Activated gamma-delta T cell treated with anti-CD3 and anti-CD28 coated beads, Interleukin-2, amount 50 U/mL, for 16 hours (primary cell): ENCODE measurements at places on chromosomes 16 and 17.

- DNase-seq: no peak
Measured at GRCh38 chr16:58299757-58300349, 5.0 kb upstream of the PRSS54 start.

GRCh38 chr16:9695152-9695551 is 487.1 kb downstream of the GRIN2A start:
- DNase-seq: no peak

- DNase-seq: no peak
Measured at GRCh38 chr16:4837733-4838501, 9.2 kb downstream of the GLYR1 start.

DNA sequence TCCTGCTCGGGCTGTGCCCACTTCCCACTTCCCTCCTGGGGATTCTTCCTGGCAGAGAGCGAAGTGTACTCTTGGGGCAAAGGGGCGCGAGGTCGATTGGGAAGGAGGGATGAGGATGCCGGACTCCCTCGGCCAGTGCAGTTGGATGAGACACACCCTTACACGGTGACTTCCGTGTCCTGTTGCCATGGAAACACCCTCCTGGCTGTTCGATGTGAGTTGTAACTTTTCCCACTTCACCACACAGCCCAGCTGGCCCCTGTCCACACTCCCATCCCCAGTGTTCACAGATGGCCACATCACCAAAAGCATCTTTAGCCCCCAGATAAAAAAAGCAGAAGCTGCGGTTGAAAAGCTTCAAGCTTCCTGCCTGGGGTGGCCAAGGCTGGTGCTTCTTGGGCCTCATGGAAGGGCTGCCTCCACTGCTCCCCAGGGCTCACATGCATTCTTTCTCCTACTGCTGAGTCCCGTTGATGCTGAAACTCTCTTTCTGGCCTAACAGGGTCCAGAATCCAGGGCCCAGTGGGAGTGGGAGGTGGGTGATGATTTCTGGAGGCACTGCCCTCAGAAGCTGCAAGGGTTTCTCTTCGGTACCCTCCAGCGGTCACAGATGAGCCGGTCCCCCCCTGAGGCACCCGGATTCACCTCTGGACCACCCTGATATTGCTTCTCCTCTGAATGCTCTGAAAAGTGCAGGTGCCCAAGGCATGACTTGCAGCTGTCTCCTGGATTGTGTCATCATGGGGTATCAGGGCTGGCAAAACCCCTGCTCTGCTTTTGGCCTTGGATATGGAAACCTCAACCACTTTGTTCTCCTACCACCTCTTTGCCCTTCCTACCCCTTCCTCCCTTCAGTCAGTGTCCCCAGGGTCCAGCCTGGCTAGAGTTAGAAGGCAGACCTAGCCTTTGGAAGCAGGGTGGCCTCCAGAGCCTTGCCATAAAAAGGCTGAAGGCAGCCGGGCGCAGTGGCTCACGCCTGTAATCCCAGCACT is 2.2 kb upstream of the TRAF4 start:
- no peak for DNase-seq

DNA sequence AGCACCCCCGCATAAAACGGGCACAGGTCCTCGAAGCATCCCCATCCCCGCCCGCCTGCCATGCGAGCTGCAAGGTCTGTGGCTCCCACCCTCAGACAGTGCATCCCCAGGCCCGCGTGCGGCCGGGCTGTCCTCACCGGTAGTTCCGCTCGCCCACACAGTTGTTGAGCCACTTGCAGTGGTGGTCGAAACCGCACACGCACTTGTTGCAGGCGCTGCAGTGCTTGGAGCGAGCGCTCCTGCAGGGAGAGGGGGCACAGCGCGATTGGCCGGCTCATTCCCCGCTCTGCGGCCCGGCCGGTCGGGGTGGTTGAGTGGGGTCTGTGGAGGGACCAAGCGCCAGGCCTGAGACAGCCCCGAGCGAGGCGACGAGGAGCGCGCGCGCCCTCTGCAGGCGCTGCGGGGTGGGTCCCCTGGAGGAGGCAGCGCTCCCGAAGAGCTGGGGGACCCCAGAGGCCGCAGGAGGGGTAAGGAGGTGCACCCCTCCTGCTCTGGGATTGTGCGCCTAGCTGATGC is 6.0 kb upstream of the TPPP3 start:
- DNase-seq: peak; percentile 18

DNA sequence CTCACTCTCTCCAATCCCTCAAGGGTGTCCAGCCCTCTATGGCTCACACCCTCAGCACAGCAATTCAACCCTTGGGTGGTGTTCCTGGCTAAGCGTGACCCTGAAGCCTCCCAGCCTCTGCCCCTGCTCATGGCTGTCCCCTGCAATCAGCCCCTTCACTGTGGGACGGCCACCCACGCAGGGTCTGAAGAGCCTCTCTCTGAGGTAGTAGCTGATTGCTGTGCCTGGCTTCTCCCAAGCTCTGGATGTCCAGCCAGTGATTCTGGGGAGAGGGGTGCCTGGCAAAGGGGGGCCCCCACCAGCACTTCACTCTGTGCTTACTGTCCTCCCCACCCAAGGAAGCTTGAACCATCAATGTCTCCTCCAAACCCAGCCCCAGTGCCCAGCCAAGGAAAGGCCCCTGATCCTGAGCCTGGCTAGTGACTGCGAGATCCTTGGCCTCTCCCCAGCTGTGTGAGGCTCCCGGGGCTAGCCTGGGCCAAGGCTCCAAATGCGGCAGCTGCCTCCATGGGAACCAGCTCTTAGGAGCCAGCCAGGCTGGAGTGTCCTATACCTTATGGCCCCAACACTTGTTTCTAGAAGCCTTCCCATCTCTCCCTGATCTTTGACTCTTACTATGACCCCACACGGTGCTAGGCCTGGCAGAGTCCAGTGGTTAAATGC is 9.9 kb downstream of the MTSS2 start:
- DNase-seq: no peak

GRCh38 chr16:58940609-58941008 is 206.5 kb upstream of the GOT2 start:
- no peak for DNase-seq

DNA sequence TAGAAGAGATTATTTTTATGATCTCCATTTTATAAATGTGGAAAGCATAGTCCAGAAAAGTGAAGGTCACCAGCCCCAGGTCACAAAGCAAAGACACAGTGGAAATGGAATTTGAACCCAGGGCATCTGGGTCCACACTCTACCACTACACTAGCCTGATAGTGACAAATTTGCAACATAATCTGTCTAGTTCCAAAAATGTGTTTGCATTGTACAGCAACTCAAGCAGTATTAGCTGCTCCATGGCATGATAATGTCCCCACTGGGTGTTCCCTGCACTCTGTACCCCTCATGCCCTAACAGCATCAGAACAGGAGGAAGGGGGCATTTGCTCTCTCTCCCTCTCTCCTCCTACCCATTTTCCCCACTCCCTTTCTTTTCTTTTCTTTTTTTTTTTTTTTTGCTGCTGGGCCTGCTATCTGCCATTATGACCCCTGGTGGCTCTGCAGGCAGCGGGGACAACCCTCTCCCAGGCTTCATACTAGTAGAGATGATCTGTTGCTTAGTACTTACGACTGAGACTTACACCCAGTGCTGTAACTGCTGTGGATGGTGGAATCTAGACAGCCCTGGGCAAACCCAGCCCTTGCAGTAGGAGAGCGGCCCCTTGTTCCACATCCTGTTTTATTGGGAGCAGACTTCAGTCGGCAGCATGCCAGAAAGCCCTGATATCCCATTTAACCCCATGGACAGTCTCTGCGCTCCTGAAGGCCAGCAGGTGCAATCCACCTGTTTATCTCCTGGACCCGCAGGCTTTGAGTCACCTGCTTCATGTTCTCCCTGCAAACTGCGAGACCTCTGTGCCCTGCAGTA is 306.3 kb downstream of the SOX9 start:
- no peak for DNase-seq

DNA sequence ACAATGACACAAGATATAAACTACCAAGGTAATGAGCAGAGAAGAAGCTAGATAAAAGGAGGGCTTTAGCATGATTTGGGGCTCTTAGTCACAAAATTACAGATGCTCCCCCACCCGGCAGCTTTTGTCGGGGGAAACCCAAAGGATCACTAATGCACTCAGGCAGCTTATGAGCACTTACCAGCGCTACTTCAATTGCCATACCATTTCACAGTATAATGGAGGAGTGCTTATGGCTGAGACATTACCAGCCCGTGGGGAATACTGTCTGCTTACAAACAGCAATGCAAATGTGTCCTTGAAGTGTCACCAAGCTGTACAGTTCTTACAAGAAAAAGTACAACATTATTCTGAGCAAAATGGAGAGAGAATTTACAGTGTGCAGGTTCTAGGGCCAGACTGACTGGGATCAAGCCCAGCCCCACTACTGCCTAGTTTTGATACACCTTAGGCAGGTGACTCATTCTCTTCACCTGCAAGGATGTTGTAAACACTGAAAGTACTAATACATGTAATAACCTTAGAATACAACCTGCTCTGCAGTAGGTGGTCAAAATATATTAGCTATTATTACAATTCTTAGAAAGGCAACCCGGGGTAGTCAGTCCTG is 16.3 kb downstream of the ANKFY1 start:
- no peak for DNase-seq

DNA sequence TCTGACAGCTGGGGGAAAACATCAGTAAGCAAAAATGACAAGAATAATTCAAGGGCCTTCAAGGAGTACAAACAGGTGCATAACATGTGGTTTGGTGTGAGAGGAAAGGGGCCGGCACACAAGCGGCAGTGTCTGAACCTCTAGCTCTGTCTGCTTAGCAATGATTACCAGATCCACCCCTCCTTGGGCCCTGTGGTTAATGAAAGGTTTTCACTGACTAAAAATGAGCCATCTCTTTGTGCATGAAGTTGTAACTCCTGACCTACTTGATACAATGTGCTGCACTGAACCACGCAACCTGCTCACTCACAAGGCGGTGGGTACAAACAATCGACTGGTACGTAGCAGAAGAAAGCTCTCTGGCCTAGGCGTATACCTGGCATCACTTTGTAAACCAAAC is 15.1 kb downstream of the FAM117A start:
- DNase-seq: peak; percentile 49

GRCh38 chr16:86396901-86397311 is 113.4 kb upstream of the FOXF1 start:
- DNase-seq: no peak

DNA sequence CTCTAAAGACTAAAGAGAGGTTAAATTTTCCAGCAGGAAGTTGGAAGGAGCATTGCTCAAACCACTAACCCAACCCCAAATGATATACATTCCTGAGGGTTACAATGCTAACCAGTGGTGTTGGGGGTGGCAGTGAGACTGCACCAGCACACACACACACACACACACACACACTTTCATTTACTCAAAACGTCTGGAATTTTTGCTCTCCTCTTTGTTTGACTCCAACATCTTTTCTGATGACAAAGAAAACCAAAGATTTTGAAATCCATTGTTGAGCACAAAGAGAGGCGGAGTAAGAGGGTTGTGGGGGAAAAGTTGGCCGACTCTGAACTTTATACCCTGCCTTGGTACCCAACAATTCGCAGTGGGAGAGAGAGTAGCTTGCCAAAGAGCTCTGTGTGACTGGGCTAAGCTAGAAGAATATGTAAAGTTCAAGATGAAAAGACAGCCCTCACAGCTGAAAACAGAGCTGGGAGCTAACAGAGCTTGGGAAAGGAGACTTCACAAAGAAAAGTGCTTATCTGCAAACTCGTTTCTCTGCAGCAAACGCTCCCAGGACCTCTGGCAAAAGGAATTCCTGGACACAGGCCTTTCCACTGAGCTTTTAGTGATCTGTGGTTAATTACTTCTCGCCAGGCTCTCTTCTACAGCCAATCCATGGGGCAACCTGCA is 426.0 kb upstream of the CDH11 start:
- DNase-seq: no peak

- no peak for DNase-seq
Measured at GRCh38 chr16:11768849-11769248, 26.2 kb upstream of the TXNDC11 start.

DNA sequence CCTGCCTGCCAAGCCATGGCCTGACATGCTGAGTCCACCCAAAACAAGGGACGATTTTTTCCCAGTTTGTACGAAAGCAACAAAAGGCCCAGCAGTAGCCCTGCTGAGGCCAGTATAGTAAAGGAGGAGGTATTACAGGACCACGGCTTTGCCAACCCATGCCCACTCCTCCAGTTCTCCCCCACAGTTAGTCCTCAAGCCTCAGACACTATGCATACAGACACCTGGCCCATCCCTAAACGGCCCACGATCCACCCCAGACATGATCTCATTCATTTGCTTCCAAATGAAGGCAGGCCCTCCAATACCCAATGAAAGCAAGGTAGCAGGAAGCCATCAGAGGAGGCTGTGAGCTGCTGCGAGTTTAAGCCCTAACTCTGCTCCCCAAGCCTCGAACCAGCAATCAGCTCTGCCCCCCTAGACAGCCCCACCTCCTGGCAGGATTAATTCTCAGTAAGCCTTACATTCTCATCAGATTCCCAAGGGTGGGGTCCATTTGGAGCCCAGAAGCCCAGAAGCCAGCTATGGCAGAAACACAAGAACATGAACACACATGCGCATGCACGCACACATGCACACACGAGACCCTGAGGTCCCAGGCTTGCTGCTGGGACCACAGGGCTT is 4.9 kb downstream of the HDAC5 start:
- no peak for DNase-seq

DNA sequence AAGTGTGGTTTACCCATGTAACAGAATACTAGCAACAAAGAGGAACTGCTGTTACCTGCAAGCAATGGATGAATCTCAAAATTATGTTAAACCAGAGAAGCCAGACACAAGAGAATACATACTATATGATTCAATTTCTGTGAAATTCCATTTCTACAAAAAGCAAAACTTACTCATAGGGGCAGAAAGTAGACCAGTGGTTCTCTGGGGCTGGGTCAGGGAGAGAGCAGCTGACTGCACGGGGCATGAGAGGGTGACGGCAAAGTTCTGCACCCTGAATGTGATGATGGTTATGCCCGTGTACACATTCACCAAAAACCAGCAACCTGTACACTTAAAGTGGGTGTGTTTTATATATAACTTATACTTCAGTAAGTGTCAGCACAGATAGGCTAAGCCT is 3.1 kb downstream of the ZNF843 start:
- no peak for DNase-seq

DNA sequence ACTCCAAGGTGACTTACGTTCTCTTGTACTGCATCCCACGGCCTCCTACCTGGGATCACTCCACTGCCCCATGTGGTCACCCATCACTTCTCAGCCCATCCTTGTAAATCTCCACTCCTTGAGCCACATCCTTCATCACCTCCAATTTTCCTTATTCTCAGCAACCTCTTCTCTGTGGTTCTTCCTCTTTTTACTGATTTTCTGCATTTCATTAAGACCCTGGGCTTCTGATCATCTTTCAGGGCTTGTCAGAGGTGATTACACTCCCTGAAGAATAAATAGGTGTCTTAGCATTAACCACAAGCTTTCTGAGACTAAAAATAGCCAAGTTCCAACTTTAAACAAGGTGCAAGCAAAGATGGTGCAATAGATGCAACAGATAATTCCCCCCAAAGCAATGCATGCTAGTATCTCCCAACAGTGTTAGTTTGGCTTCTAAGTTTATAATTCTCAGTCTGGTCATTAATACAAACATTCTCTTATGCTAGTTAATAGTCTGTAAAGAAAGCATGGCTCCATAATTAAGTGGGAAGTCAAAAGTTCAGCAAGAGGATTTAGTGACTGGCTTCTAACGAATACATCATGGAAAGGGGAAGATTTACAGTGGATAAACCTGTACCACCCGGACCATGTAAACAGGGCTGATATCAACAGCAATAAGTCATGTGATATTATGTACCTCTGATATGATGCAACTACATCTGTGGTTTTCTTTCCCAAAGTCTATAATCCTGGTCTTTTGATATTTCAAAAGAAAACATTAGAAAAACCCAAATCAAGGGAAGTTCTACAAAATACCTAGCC is 47.4 kb upstream of the FOXJ1 start:
- DNase-seq: no peak
